ENCODE measurements at places on chromosomes 1 and 21.

DNA sequence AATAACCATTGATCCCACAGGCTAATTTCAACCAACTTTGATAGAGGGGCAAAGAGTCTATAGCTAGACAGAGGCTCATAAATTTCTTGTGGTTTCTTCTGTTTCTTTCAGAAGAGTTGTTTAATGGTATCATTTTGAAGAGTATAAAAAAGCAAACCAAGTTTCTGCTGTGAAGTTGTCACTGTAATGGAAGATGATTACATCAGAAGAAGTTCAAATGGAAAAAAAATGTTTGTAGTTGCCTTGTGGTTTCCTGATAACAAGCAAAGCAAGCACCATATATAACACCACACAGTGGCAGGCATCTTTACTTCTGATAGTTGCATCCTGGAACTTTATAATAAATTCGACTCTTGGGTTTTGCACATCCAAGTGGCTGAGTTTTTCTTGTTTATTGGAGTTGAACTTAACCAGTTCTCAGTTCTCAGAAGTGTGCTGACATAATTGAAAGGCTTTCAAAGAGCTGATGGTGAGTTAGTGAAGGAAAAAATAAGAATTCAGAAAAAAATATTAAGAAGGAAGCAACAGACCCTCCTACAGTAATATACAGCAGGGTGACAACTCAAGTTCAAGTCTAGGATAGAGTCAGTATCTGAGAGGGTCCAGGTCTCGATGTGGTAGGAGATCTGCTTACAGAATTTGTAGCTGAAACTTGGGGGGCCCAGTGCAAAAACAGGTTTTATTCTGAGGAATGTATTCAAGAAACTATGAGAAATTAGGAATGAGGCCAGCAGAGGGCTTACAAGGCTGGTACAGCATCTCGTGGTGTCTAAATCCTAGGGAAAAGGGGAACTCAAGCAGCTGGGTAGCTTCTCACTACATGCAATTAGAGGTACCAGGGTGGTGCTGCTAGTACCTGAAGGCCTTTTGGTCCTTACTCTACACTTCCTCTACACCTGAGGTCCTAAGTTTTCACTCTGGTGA lies 123.5 kb downstream of the CRB1 start:
- DNase-seq: no peak

DNA sequence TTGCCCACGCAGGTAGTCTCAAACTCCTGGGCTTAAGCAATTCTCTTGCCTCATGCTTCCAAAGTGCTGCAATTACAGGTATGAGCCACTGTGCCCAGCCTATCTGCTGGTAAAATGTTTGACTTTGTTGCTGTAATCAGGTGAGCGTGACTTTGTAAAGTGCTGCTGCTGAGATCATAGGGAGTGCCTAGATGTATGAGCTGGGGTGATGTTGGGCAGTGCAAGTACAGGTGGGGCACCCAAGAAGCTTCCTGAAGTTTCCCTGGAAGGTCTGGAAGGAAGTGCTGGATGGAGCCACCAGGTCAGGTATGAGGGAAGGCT lies 43.1 kb downstream of the KIF21B start:
- no peak for DNase-seq

DNA sequence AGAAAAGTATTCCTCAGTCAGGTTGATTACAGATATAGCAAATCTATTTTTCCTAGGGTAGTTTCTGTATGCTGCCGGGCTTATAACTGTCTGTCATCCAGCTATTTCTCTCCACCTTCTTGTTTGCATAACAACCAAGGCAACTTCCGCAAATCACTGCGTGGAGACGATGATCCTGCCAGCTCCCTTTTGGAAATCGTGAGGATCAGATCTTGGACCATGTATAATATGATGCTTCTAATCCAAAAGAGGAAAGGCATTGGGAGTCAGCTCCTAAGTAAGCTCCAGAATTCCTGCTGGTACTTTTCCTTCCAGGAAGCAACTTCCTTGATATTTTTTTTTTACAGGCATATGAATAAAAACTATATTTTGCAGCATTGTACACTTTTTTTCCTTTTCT lies 445 bp upstream of the RGS4 start:
- DNase-seq: no peak

- no peak for DNase-seq
Measured at GRCh38 chr1:89873288-89873687, 52.5 kb downstream of the LRRC8D start.

GRCh38 chr1:170624146-170624545 lies 39.8 kb upstream of the PRRX1 start:
- no peak for DNase-seq

GRCh38 chr1:60051191-60051590 lies 22.4 kb downstream of the C1orf87 start:
- no peak for DNase-seq

DNA sequence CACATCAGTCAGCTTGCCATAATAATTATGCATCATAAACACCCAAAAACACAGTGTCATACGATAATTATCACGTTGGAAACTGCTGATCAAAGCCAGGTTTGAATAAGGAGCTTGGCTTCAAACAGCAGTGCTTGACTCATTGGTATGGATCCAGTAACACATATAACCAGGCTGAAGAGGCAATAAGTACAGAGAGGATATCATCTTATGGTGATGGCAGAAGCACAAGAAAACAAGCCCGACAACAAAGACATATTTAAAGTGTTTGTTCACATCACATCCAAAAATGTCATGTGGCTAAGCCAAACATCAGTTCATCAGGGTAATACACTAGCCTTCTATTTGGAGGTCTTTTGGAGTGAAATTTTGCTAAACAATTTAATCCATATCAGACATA lies 389.7 kb downstream of the NCAM2 start:
- no peak for DNase-seq

GRCh38 chr1:197272791-197273190 lies 4.7 kb downstream of the CRB1 start:
- no peak for DNase-seq

GRCh38 chr21:28928578-28929420 lies 63.9 kb downstream of the LTN1 start:
- no peak for DNase-seq

DNA sequence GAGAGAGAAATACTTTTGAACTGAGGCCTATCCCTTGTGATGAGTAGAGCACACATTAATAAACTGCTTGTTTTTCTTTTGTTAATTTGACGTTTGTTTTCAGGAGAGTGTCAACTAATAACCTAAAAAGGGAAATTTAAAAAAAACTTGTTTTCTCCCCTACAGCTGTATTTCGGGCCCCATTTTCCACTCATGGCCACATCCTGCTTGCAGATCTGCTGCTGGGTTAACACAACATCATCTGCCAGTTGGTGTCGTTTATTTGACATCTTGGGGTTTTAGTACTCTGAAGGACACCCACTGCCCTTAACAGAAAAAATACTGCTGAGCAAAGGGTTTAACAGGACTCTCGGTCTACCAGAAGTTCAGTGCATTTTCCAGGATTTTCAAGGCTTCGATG lies 848 bp upstream of the PYHIN1 start:
- DNase-seq: no peak

- no peak for DNase-seq
Measured at GRCh38 chr1:182953826-182954225, 860 bp upstream of the SHCBP1L start.

GRCh38 chr1:232805269-232806185 lies at the start of gene MAP10:
Gene MAP10 (plus strand): TSS chr1:232805416. CDS start chr1:232805450, 34 bp downstream.
- peak; percentile 87 for DNase-seq

GRCh38 chr1:44290250-44291094 lies 64.6 kb downstream of the ERI3 start:
- no peak for DNase-seq

- DNase-seq: no peak
Measured at GRCh38 chr1:236129306-236129705, 13.0 kb upstream of the GPR137B start.

DNA sequence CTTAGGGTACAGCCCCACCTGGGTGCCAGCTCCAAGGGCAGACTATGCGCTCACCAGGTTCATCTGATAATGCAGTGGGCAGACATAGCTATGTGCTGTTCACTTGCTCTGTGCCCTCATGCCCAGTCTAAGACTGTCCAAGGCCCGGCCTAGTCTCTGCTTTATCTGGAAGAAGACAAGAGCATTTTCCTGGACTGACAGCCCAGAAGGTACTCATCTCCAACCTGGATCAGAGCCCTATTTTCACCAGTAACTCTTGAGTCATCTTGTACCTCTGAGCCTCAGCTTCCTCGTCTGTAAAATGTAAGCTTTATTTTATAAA lies 28.5 kb upstream of the LRRC8C start:
- DNase-seq: no peak

- no peak for DNase-seq
Measured at GRCh38 chr1:193588311-193589082, 402.1 kb upstream of the B3GALT2 start.

DNA sequence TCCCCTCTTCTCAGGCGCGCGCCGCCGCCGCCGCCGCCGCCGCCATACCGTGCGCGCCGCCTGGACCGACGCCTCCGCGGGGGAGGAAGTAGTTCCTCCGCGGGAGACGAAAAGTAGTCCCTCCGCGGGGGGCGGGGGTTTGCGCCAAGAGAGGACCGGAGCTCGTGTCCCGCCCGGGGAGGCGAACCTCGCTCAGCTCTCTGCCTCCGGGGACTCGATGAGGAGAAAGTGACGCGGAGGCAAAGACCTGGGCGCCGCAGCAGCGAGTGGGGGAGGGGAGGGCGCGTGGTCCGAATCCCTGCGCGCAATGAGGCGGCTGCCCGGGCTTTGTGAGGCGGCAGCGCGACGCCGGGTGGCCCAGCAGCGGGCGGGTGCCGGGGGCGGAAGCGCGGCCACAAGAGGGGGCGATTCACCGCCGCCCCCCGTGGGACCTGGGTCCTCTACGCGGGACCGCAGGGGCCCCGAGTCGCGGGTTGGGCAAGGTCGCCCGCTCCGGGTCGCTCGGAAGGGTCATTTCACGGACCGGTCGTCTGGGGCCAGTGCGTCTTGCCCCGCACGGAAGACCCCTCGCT lies at the start of gene BRWD1:
TSS of gene BRWD1 (minus strand) at position 62 of the 572 bp plus-strand sequence. CDS start 141 bp downstream, outside the sequence.
- peak; percentile 95 for DNase-seq

GRCh38 chr21:38254970-38255369 lies 1.8 kb upstream of the KCNJ15 start:
- no peak for DNase-seq

DNA sequence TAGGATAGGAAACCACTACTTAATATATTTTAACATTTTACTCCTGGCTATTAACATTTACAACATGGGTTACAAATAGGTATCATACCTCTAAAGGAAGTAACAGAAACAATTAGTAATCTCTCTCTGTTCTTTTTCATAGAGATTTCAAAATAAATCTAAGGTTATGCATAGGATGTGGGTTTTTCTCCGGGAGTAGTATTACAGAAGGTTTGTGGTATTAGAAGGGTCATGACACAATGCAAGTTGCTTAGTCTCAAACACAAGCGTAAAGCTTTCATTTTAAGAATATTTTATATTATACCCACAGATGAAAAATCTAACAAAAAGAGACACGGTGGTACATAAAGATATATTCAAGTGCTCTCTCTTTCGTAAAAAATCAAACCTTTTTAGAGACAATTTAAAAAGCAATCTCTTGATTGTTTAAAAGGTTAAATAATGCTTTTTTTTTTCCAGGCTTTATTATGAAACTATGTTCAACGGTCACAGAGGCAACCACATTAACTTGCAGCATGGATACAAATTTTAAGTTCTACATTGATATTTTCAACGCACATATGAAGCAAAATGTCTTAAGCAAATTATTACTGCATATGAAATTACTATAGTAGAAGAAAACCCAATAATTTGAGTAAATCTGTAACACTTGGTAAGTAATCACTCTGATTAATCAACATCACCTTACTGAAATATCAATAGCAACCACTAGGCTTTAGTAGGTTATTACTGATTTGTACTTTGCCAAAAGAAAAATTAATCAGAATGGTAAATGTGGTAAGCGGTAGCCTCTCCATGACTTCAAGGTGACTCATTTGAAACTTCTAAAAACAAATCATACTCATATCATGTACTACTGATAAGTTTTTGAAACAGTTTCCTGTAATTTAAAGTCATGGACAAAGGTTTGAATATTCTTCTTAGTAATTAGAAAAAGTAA lies 97.4 kb upstream of the GFI1 start:
- DNase-seq: no peak

- DNase-seq: no peak
Measured at GRCh38 chr1:39894884-39895495, 6.7 kb downstream of the MYCL start.

- DNase-seq: no peak
Measured at GRCh38 chr1:213618094-213618493, 369.7 kb upstream of the PROX1 start.

GRCh38 chr1:221725735-221726672 lies 15.9 kb downstream of the DUSP10 start:
- DNase-seq: no peak

DNA sequence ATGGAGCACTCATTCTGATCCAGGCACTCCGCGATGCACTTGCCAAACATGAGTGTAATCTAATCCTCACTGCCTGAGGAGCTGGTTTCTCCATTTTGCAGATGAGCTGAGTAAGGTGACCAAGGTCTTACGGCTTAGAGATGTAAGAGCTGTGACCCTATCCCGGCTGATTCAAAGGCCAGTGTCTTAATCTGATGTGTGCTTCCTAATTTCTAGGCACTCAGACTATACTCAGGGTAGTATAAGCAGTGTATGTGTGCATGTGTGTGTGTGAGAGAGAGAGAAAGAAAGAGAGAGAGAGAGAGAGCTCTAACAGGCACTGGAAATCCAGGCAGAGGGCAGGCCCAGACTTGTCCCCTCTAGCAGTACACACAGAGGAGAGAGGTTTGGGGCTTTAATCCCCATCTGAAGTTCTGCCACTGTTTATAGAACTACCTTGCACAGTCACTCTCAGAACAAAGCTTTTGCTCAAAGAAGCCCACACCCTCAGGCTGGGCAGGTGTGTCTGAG lies 188.2 kb downstream of the ZBTB18 start:
- DNase-seq: no peak

DNA sequence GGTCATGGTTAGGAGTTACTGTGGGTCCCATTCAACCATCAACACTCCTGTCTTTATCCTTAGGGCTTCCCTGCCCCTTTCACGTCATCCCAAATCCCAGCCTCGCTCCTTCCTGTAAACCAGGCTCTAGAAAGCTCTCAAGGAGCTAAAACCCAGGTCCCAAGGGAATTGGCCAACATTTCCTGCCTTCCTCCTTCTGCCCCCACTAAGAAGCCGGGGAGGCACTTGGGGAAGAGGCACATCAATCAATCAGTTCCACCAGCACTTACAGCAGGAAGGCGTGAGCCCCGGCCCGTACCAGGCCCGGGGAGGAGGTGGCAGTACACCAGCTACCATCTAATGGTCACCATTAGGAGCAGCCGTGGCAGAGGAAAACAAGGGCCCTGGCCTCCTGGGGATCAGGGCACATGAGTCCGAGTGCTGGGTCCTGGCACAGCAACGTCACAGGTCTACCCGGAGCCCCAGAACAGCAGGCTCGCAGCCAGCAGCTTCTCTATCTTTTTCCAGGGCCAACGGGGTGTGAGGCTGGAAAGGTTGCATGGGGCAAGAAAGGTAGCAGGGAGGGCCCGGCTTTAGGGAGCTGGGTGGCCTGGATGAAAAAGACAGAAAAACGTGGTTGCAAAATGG lies 108.6 kb downstream of the CASZ1 start:
- DNase-seq: no peak

- DNase-seq: peak; percentile 67
Measured at GRCh38 chr1:20521960-20522861, 14.3 kb upstream of the MUL1 start.
